ENCODE measurements at places on chromosomes 12 and 14.

DNA sequence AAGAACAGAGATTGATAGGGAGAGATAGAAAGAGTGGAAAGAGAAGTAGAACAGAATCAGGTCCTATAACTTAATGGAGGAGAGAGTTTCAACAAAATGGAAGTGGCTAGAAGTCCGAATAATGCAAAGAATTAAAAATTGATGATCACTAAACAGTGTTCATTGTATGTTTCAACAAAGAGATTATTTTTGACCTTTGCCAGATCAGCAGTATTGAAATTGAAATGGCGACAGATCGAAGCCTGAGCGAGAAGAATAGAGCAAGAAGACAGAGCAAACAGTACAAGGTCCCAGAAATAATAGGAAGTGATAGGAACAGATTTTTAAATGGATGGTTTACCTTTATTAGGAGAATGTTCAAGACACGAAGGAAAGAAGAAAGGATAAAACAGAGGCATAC is 1012.8 kb upstream of the FBXO33 start:
- no peak for DNase-seq

DNA sequence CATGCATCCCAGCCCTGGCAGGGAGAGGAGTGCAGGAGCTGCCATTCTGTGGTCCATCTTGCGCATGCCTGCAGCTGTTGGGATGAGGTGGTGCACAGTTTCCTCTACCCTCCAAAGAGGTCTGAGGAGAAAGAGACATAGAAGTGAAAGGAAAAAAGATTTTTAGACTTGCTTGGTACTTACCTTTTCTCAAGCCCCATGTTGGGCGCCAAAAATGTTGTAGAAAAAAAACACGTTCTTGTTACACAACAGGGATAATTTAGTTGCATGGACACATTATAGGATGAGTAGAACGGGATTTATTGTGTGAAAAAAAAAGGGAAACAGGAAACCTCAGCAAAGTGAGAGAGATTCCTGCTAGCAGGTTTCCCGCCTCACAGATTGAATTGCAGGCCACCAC is 244.4 kb upstream of the GARIN2 start:
- DNase-seq, result no peak

- DNase-seq, result no peak
Observed at GRCh38 chr12:6394398-6394797, 10.4 kb downstream of the LTBR start.

- no peak for DNase-seq
Observed at GRCh38 chr12:77047341-77048109, 17.8 kb downstream of the E2F7 start.

DNA sequence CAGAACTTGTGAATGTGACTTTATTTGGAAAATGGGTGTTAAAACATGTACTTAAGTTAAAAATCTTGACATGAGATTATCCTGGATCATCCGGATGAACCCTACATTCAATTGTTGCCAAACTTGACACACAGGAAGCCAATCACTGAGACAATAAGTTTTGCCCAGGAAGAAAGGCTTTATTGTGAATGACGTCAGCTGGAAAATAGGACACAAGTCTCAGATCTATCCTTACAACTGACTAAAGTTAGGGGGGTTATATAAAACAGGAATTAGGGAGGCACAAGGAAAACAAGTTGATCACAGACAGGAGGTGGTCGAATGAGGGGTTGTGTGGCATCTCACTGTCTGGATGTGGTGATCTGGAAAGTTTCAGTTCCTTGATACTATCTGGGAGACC is 126.9 kb downstream of the TTC8 start:
- no peak for DNase-seq

- no peak for DNase-seq
Observed at GRCh38 chr12:111407377-111408115, 1.8 kb downstream of the SH2B3 start.

DNA sequence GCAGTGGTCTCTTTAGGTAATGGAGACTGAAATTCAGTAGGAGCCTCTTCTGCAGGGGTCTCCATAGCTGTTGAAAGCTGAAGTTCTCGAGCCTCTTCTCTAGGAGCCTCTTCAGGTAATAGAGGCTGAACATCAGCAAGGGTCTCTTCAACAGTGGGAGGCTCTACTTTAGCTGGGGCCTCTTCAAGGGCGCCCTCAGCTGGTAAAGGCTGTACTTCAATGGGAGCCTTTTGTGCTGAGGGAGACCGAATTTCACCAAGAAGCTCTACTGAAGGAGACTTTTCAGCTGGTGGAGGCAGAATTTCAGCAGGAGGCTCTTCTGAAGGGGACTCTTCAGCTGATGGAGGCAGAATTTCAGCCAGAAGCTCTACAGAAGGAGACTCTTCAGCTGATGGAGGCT is 1.5 kb downstream of the FSCB start:
- no peak for DNase-seq

DNA sequence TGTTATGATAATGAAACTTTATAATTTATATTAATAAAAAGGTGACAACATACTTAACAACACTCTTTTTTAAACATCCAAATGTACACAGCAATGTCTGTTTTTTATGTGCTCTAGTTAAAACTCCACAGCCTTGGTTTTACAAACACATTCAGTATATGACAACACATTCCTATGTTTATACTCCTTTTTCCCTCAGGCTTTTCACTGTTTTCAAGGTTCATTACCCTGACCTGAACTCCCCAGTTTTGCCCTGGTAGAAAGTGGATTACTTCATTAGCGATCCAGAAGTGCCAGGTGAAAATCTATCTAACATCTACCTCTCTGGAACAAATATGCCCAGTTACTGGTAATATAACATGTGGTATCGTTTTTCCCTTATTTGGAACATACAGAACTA is 340.2 kb upstream of the DDHD1 start:
- DNase-seq, result no peak

- no peak for DNase-seq
Observed at GRCh38 chr14:91300957-91301356, 56.5 kb upstream of the GPR68 start.

GRCh38 chr12:30000401-30000800 is 216.7 kb upstream of the TMTC1 start:
- no peak for DNase-seq

DNA sequence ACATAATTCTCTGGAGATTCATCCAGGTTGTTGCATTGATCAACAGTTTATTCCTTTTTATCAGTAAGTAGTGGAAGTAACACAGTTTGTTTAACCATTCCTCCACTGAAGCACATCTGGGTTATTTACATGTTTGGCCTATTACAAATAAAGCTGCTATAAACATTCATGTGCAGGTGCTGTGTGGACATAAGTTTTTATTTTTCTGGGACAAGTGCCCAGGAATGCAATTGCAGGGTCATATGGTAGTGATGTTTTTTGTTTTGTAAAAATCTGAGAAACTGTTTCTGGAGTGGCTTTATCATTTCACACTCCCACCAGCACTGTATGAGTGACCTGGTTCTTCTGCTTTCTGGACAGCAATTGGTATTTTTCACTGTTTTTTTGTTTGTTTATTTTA is 505.4 kb downstream of the CCER1 start:
- no peak for DNase-seq

Data from COR-L47 (cell line).